Stimulated activated CD4-positive, alpha-beta T cell treated with anti-CD3 and anti-CD28 coated beads, TNF-alpha, amount 100 ng/mL, for 1 hour (primary cell): ENCODE measurements at places on chromosomes 11 and 22.

DNA sequence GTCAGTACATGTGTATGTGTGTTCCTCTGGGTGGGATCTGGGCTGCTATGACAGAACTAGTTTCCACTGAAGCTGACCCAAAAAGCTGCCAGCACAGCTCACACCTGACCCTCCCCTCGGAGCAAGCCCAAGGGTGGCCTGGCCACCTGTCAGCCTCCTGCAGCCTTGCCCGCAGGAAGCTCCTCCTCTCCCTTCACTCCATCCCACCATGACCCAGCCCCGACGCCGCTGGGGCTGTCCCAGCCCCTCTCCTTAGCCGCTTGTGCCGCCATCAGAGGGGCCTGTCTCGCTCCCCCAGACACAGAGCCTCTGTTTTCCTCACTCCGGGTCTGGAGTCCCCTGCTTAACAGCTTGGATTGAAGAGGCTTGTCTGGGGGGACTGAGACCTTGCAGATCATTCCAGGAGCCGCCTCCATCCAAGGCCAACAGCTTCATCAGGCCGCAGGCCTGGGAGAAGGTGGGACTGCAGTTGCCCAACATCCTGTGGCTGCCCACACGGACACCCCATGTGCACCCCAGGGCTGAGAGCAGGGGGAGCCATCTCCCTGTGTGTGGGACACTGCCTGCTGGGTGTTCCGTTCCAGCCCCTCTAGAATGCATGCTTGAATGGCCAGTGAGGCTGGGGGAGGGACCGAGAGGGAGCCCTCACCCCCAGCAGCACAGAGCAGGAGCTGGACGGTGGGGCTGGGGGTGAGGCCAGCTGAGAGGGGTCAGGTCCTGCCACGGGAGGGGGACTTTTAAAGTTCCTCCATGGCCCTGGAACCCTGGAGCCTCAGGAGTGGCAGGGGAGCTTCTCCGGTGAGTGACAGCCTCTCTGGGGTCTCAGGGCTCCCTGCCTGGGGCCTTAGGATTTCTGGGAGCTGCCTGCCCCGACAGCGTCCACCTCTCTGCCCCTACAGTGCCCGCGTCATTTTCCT, 696 bp downstream of the MRGPRF start:
- no peak for DNase-seq

DNA sequence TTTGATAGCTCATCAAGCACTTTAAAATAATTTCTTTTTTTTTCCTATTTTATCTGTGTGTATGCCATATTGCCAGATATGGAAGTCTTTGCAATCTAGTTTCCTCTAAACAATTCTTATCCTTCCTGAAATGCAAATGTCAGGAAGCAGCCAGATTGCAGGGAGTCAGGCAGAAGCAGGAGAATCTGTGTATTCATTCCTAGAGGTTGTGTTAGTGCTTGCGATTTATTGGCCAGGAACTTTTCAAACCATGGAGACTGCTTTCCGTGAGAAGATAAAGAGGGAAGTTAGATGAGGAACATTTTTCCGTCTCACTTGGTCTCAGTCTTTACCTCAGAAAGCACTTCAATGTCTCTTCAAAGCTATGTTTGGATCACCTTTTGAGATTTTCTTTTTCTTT, 91.9 kb downstream of the GRAMD1B start:
- DNase-seq = no peak

GRCh38 chr11:30432178-30432577, 109.3 kb downstream of the ARL14EP start:
- DNase-seq = no peak

DNA sequence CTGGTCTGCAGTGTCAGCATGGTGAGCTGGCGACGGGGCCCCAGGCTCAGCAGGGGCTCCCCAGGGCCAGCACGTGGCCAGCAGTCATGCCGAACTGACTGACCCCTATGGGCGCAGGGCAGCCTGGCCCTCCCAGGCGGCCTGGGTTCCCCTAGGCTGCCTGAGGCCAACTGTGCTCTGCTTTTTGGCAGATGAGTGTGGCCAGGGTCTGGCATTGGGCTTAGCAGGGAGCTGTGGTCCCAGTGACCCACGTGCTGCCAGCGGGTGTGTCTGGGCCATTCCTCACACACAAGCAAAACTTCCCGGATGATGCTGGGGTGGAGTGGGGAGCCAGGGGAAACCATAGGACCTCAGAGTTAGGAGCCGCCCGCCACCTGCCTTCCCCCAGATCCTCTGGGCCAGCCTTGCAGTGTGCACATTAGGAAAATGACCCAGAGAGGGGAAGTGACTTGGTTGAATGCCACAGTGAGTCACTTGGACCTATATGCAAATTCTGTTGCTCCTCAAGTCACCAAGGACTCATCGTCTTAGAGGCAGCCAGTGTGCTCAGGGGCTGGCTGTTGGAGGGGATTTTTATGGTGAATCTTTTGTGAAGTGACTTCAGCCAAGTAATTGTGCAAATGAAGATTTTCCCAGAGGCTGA, 6.5 kb downstream of the ADORA2A start:
- DNase-seq = no peak

GRCh38 chr11:134751766-134752165, 339.7 kb upstream of the B3GAT1 start:
- DNase-seq = no peak

DNA sequence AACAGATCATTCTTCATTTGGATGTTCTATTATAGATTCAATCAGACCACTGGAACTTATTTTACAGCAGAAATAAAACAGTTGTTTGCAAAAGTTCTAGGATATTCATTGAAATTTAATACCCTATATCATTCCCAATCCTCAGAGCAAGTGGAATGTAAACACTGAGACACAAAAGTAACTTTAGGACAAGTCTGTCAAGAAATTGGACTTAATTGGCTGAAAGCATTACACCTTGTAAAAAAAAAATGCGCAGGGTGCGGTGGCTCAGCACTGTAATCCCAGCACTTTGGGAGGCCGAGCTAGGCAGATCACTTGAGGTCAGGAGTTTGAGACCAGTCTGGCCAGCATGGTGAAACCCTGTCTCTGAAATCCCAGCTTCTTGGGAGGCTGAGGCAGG, 29.9 kb upstream of the TMEM123 start:
- DNase-seq = no peak

- no peak for DNase-seq
Measured at GRCh38 chr11:3954448-3955298, 99.2 kb downstream of the STIM1 start.

GRCh38 chr22:50281957-50282356, 11.8 kb upstream of the MAPK11 start:
- no peak for DNase-seq

DNA sequence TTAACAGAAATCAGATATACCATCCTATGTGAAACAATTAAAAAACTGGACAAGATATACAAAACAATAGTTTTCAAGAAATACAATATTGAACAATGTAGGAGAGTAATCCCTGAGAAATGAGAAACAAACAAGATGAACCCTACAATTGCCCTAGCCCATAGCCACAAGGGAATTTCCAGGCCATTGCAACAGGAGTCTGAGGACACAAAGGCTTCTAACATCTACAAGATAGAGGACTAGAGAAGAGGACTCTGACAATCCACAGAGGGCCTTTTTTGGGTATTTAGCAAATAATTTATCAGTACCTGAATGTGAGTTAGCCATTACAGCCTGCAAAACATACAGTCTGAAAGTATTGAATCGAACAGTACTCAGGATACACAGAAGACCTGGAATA, 251.7 kb downstream of the GRM5 start:
- no peak for DNase-seq

- no peak for DNase-seq
Measured at GRCh38 chr11:83436855-83437254, 150.7 kb upstream of the CCDC90B start.

DNA sequence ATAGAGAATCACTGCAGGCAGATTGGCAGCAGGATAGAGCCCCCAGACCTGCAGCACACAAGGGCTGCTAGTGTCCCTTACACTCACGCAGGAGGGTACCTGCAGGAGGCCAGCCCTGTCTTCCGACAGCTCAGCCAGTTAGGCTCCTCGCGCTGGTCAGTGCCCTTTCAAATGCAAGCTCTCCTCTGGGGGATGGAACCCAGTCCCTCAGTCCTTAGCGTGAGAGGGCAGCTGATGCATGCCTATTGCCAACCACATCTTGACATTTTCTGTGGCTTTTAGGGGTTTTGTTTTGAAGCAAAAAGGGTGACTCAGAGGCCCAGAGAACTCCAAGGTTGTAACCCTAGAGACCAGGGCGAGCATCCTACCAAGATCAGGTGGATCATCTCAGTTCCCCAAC, 40.0 kb downstream of the WNT11 start:
- DNase-seq = no peak

DNA sequence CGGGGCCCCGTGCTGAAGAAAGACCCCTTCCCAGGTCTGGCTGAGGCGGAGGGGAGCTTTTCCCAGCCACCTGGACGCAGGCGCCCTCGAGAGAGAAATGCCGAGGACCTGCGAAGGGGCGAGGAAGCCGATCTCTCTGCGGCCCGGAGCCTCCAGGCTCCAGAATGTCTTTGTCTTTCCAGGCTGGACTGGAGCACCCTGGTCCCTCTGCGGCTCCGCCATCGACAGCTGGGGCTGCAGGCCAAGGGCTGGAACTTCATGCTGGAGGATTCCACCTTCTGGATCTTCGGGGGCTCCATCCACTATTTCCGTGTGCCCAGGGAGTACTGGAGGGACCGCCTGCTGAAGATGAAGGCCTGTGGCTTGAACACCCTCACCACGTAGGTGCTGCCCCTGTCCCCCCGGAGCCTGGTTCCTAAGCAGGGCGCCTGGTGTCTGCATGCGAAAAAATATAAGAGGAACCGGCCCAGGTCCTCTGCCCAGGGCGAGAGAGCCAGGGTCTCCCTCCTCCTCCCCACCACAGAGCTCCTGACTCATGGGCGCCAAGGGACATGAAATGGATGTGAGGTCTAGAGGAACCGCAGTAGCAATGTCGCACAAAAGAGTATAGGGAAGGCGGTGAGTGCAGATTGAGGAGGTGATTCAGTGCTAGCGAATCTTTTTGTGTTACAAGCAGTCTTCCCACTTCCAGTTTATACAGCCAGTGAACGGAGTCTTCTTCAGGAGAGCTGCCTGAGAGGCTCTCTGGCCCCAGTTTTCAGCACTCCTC, 11.0 kb downstream of the GLB1L2 start:
- DNase-seq = no peak

GRCh38 chr22:49084206-49084605, 743.5 kb downstream of the BRD1 start:
- DNase-seq = no peak

GRCh38 chr22:24289114-24289513, 18.5 kb downstream of the SPECC1L start:
- no peak for DNase-seq

GRCh38 chr22:27668828-27669797, 132.4 kb downstream of the MN1 start:
- DNase-seq = no peak

- DNase-seq = no peak
Measured at GRCh38 chr22:19035474-19036228, 86.6 kb downstream of the DGCR2 start.

- no peak for DNase-seq
Measured at GRCh38 chr11:72535194-72535547, 100.8 kb upstream of the CLPB start.

GRCh38 chr22:37197451-37198257, 9.6 kb upstream of the C1QTNF6 start:
- DNase-seq = no peak

DNA sequence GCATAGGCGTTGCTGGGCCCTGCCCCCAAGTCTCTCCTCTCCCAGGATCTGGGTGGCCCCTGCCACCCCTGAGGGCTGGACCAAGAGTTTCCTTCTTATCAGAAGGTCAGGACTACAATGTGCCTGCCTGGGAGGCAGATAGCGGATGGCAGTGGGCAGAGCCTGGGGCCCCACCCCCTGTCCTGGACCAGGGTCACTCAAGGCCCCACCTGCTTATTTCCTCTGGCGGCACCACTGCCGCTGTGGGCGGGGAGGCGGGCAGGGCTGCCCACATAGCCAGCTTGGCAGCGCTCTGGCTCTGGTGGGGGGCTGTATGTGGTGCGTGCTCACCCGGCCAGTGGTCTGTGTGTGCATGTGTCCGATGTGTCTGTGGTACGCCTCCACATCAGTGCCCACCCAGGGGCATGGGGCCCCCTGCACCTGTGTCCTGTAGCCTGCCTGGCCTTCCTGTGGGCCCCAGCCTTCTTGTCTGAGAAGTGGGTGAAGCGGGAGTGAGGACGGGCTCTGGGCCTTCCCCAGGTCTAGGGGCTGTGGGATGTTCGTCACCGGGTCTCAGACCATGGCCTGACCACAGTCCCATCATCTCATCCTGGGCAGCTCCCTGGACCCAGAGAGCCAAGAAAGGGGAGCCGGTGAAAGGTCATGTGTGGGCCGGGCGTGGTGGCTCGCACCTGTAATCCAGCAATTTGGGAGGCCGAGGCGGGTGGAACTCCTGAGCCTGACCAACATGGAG, 3.0 kb downstream of the GAS2L1 start:
- no peak for DNase-seq

- DNase-seq = no peak
Measured at GRCh38 chr11:118881228-118881627, 2.5 kb upstream of the CXCR5 start.

DNA sequence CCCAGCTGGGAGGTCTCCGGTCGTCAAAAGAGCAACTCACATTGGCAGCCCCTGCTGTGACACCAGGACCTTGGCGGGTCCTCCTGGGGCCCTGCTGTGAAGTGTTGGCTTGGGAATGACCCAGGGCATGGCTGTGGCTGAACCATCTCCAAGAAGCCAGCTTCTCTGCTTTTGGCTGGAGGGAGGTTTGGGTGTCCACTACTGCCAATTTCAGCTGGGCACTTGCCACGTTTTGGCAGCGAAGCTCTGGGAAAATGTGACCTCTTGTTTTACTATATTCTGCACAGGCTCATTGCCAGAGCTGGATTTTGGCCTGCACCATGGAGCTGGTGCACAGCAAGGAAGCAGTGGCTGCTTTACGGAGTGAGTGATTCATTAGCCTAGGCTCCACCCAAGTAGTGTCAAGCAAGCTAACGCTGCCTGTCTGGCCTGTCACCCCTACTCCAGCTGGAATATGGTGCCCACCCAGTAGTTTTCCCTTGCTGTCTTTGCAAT, 24.3 kb upstream of the SMCO4 start:
- no peak for DNase-seq

GRCh38 chr11:67239783-67240575, 26.3 kb upstream of the GRK2 start:
- peak; percentile 94 for DNase-seq

- no peak for DNase-seq
Measured at GRCh38 chr11:107457205-107457557, 444 bp downstream of the CWF19L2 start.

DNA sequence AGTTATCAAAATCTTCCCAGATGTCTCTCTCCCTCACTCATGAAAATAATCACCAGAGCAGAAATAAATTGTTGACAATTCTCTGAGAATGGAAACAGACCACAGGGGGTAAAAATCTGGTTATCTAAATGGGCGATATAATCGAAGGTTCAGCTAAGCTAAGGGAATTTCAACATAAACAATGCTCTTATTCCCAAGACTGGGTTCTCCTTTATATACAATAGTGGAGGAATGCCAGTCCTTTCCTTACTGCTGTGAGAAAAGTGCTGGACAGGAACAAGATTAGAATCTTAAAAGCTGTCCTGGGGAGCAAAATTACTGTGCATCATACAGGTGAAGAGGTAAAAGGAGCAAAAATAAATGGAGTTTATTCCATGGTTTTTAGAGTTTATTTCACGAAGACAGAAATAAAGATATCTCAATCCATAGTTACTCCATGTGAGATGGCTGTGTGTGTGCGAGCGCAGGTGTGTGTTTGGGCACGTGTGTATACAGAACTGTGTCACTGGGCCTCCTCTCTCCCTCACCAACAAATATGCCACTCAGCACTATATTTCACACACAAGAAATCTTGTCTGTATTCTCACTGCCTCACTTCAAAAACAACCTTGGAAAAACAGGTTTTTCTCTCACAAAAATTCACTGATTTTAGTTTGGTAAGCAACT, 385.6 kb downstream of the DCDC1 start:
- DNase-seq = no peak

- no peak for DNase-seq
Measured at GRCh38 chr11:123030517-123030916, 31.4 kb downstream of the HSPA8 start.
